ENCODE measurements at places on chromosomes 4 and X. TPM values are rescaled to one million over a fixed set of nuclear protein-coding genes. Genes with fewer than 3 reads are reported as not detected.
A peak's percentile ranks its signal among the peaks of the same experiment; 100 is the strongest.

Gene KDR
- 12.7 TPM for total RNA-seq

Gene FAM236A
- not detected for total RNA-seq

Gene VEGFC
- 11.1 TPM for total RNA-seq

DNA sequence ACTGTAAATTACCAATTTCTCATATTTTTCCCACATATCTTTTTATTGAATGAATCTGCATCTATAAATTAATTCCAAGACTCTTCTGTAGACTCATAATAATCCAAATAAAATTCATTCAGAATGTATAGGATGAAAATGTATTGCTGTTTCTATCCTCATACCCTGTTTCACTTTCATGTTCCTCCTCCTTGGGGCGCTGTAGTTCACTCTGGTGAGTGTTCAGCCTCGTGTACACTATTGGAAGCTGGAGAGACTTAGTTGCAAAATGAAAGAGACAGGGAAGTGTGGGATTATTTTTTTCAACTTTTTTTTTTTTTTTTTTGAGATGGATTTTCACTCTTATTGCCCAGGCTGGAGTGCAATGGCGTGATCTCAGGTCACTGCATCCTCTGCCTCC lies 296.1 kb downstream of the TLL1 start:
- H3K36me3 ChIP-seq: no peaks in the 10 kb centered on the region
- no peak overlapping the region for H3K4me3 ChIP-seq
- no peak overlapping the region for H3K27ac ChIP-seq
- H3K27me3 ChIP-seq: no peaks in the 10 kb centered on the region
- no peak for DNase-seq

GRCh38 chrX:67607466-67607865 lies 63.6 kb downstream of the AR start:
- H3K36me3 ChIP-seq: no peaks in the 10 kb centered on the region
- H3K27ac ChIP-seq: no peak overlapping the region
- H3K27me3 ChIP-seq: no peaks in the 10 kb centered on the region
- H3K4me3 ChIP-seq: no peak overlapping the region

- no peak overlapping the region for H3K27ac ChIP-seq
- H3K36me3 ChIP-seq: no peaks in the 10 kb centered on the region
- no peak overlapping the region for H3K4me3 ChIP-seq
- H3K27me3 ChIP-seq: no peaks in the 10 kb centered on the region
These were observed 422.9 kb downstream of the SPRY1 start for GRCh38 chr4:123819362-123820035.

DNA sequence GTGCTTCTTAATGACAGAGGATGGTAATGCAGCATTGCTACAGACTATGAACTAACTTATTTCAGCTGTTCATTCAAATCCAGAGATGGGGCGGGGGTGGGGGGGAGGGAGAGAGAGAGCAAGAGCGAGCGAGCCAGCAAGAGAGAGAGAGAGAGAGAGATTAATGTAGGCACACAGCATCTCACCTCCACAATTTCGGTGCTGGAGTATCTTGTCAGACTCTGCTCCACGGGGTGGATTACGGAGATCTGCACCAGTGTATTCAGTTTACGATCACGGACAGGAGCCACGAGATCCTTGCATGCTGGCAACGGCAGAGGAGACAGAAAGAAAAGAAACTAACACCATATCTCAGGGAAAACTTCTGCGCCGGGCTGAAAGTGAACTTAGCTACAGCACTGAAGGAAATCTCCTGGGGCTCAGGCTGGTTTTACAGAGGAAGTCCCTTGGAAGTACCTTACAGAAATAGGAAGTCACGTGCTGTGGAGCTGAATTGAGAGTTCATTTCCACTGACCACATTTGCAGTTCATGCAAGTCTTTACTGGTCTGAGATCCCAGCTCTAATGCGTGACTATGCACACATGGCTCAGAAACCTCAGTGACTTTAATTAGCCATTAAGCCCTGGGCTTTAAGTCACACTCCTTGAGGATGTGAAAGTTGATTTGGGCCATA lies 440.9 kb downstream of the INPP4B start:
- peaks cover 8% of the 10 kb centered on the region for H3K4me1 ChIP-seq
- DNase-seq: peak; percentile 72
- no peaks in the 10 kb centered on the region for H3K27me3 ChIP-seq
- H3K36me3 ChIP-seq: no peaks in the 10 kb centered on the region

GRCh38 chr4:137193564-137193963 lies 338.7 kb downstream of the PCDH18 start:
- H3K4me1 ChIP-seq: no peaks in the 10 kb centered on the region
- no peaks in the 10 kb centered on the region for H3K36me3 ChIP-seq
- H3K27me3 ChIP-seq: no peaks in the 10 kb centered on the region

DNA sequence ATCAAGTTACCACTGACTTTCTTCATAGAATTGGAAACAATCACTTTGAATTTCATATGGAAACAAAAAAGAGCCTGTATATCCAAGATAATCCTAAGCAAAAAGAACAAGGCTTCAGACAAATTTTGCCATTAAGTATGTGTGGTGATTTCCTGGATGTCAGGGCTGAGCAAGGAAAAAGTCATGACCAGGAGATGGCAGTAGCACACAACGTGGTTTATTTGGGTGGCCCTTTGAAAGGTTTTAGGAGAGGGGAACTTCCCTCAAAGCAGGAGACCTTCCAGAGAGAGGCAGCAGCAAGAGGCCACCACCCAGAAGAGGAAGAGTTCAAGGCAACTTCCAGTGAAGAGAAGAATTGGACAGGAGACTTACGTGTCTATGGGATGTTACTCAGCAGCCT lies 18.1 kb upstream of the ZXDB start:
- no peaks in the 10 kb centered on the region for H3K27me3 ChIP-seq
- no peaks in the 10 kb centered on the region for H3K36me3 ChIP-seq
- H3K27ac ChIP-seq: no peak overlapping the region
- H3K4me3 ChIP-seq: no peak overlapping the region

DNA sequence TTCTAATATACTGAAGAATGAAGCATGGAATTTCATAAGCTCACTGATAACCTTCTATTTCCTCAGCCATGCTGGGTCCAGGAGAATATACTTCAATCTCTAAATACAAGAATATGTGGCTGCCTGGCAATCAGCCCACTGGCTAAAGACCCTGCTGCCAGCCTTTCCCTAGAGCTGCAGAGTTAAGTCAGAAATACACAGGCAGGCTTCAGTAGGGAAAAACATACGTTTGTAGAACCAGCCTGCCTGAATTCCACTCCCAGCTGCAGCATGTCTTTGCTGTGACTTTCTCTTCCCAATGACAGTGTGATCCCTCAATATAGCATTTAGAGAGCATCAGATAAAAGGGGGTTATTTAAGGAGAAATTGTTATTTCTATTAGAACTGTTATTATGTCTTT lies 289.1 kb downstream of the PCDH19 start:
- no peaks in the 10 kb centered on the region for H3K27me3 ChIP-seq
- H3K27ac ChIP-seq: no peak overlapping the region
- H3K4me3 ChIP-seq: no peak overlapping the region
- H3K36me3 ChIP-seq: no peaks in the 10 kb centered on the region
- no peak for DNase-seq
- no peaks in the 10 kb centered on the region for H3K4me1 ChIP-seq

DNA sequence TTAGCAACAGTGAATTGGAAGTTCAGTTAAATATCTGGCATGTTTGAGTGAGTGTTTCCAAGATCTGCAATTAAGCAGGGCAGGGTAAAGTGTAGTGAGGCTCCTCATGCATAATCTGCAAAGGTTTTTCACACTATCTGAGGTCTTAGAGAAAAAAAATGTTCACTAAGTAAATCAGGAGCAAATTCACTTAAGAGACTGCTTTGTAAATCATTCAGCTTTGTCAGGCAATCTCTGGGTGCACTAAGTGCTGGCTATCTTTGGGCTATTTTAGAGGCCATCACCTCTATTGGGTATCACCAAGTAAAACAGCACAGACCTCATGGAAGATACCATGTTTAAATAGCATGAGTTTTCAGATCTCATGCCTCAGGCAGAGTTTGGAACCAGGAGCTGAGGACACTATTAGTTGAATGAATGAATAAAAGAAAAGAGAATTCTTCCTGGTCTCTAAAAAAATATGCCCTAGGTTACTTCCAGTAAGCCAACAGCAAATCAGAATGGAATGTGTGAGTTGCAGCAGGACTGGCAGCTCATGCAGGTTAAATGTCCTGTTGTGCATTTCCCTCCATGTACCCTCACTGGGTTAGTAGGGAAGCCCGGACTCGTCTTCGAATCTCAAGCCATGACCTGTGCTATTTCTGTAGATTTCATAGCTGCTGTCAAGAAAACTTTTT lies 195.3 kb downstream of the KCNIP4 start:
- no peak overlapping the region for H3K4me3 ChIP-seq
- no peaks in the 10 kb centered on the region for H3K36me3 ChIP-seq
- H3K27ac ChIP-seq: no peak overlapping the region

- H3K27ac ChIP-seq: no peak overlapping the region
- no peak for DNase-seq
- no peaks in the 10 kb centered on the region for H3K36me3 ChIP-seq
- H3K4me3 ChIP-seq: no peak overlapping the region
These were observed 394.7 kb upstream of the ATOH1 start for GRCh38 chr4:93433840-93434239.

DNA sequence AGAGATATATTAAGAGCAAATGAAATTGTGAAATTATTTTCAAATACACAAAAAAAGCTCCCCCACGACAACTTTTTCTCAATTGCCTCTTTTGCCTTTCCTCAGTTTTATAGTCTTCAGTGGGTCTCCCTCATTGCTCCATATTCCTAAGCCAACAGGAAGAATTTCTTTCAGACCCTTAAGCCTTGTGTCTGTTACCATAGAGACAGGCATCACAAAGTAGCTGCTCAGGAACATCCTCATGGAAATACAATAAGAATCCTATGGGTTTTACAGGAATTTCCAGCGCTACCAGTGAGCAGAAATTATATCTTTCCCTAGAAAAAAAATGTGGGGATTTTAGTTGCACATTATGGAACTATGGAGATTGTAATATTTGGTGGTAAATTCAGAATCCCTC lies 121.9 kb upstream of the DMD start:
- H3K4me1 ChIP-seq: no peaks in the 10 kb centered on the region
- no peaks in the 10 kb centered on the region for H3K36me3 ChIP-seq
- H3K4me3 ChIP-seq: no peak overlapping the region
- no peak overlapping the region for H3K27ac ChIP-seq
- DNase-seq: no peak
